ENCODE measurements at places on chromosomes 4 and X.

DNA sequence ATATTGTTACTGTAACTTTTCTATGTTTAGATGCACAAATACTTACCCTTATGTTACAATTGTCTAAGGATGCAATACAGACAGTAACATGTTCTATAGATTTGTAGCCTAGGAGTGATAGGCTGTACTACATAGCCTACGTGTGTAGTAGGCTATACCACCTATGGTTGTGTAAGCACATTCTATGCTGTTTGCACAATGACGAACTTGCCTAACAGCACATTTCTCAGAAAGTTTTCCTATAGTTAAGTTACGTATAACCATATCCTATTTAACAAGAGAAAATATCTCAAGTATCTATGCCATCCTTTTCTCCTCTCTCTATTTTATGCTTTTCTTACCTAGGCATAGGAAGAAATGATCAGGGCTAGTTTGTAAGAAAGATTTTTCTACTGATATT, 710.8 kb upstream of the HTR2C start:
- no peak for DNase-seq

- no peak for DNase-seq
Observed at GRCh38 chr4:89368861-89369260, 61.3 kb upstream of the GPRIN3 start.

- DNase-seq = no peak
Observed at GRCh38 chrX:13256603-13257002, 63.2 kb downstream of the ATXN3L start.

DNA sequence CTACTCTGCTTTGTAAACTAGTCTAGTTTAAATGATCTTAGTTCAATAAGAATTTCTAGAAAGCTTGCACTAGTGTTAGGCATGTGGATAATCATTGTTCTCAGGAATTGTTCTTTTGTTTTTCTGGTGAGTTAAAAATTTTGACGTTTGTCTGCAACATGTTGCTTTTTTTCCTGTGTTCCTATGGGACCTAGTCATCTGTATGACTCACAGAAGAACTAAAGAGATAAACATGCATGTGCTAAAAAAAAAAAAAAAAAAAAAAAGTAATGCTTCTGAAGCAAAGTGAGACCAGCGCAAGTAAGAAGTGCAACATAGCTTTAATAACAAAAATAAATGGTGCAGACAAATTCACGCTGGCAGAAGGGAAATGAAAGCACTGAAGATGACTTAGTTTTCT, 471.2 kb downstream of the IQCM start:
- DNase-seq = no peak

DNA sequence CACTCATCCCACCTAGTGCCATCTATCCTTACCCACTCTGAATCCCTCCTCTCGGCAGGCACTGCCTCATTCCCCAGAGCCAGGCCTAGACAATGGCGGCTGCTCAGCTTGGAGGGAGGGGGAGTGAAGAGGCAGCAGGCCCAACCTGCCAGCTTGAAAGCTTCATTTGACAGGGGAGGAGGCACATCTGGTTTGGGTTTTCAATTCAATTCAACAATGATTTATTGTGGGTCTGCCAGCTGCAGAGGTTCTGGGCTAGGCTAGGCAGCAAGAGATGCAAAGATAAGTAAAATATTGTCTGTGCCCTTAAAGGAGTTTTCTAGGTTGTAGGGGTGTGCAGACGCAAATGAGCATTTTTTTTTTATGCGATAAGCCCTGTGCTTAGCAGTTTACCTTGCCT, 58.5 kb downstream of the RTL9 start:
- DNase-seq = no peak

- DNase-seq = no peak
Observed at GRCh38 chrX:47240619-47241018, 7.8 kb downstream of the USP11 start.

DNA sequence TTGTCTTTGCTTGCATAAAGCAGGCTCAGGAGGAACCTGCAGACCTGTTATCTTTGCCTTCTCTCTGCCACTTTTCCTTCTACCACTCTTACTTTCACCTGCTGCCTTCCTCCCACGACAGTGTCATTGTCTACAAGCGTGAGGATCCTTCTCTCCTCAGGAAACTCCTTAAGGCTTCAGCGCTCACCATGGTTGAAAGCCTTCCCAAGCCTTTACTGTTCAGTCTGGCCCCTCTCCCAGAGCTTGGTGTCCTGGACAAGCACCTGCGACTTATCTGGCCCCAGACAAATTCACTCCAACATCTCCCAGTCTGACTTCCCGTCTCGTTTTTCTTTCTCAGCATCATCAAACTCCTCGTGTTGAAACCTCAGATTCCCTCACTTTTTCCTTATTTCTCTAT, 31.0 kb downstream of the CC2D2A start:
- no peak for DNase-seq

DNA sequence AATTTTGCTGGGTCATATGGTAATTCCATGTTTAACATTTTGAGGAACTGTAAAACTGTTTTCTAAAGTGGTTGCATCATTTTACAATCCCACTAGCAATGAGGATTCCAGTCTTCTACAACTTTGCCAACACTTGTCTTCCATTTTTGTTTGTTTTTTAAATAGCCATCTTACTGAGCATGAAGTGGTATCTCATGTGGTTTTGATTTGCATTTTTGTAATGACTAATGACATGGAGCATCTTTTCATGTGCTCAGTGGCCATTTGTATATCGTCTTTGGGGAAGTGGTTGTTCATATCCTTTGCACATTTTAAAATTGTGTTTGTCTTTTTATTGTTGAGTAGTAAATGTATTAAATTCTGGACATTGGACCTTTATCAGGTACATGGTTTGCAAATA, 94.7 kb downstream of the TMEM131L start:
- no peak for DNase-seq

DNA sequence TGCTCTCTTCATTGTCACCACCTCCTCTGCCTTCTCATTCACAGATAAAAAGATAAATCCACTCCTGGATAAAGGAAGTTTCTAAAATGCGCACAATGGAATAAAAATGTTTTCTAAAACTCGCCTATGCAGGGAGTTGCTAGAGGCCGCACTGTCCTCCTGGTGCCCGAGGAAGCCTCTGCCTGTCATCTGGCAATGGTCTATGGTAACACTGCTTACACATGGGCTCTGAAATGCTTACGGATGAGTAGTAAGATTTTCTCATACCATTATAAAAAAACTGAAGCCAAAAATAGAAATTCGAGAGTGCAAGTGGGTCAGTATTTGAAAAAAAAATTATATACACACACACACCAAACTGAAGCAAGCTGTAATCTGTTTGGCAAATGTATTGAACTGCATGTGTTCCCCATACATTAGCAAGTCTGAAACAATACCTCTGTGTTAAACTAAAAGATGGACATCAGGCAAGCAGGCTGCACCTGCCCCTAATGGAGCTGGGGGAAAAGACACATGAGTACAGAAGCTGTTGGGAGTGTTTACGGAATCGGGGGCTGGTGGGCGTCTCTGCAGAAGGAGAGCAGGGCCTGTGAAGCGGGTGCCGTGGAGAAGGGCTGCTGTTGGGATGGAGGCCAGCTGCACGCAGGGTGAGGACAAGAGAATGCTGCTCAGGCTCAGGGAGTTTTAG, 103.3 kb upstream of the FAT1 start:
- no peak for DNase-seq

DNA sequence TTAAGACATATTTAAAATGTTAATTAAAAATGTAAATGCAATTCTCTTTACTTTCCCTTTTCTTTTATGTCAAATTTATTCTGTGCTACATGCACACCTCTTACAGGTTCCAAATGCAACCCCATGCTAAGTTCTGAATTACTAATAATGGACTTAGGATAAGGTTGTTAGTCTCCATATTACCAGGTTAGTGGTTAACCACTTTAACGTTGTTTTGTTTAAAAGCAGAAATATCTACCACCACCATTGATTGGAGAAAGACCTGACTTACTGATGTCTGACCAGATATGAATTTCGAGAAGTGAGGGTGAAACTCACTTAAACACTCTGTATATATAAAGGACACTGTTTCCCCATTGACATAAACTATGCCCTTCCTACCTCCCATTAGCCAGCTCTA, 6.9 kb upstream of the TRPC3 start:
- DNase-seq = no peak

GRCh38 chrX:136250191-136251040, 784 bp downstream of the MAP7D3 start:
- DNase-seq = peak; percentile 9

DNA sequence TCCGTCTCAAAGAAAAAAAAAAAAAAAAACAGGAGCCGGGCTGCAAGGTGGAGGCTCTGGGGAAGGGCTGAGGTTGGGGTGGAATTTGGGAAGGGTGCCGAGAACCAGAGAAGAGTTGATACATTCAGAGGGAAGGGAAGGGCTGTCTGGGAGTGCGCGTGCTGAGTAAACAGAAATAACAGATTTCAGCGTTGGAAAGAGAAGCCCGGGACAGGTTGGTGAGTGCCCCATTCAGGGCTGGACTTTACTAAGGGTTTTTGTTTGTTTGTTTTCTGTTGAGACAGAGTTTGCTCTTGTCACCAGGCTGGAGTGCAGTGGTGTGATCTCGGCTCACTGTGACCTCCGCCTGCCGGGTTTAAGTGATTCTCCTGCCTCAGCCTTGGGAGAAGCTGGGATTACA, 1.7 kb upstream of the IL3RA start:
- no peak for DNase-seq

DNA sequence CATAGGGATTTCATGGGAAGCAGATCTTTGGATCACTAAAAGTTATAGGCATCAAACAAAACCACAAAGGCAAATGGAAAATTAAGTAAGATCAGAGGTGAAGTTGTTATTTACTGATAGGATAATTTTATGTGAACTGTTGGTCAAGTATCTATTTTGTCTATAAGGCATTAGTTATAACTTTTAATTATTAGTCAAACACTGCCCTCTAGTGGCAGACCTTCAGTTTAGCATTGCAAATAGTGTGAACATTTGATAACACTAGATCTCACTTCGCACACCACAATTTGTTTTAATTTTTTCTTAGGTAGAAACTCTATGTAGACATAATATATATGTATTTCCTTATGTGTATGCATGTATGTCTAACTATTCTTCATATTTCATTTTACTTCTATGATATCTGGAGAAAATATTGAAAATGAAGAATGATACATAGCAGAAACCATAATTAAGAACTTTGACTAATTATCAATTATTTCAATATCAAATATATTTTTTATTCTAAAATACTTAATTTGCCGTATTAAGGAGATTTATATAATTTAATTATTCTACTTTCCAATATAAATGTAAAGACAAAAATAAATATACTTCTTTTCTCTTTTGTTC, 214.5 kb upstream of the TACR3 start:
- DNase-seq = no peak

DNA sequence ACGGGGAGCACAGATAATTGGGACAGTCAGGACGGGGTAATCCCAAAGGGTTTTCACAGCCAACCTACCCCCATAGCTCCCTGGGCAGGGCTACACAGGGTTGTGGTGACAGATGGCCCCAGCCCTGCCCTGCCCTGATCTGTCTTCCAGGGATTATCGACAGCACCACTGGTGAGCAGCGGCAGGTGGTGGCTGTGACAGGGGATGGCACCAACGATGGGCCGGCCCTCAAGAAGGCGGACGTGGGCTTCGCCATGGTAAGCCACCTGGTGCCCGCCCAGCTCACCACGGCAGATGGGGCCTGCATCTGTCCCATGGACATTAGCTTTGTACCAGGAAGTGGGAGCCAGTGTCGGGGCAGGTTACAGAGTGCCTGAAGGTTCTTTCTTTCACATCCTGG, 39.3 kb downstream of the ATP2B3 start:
- DNase-seq = no peak

DNA sequence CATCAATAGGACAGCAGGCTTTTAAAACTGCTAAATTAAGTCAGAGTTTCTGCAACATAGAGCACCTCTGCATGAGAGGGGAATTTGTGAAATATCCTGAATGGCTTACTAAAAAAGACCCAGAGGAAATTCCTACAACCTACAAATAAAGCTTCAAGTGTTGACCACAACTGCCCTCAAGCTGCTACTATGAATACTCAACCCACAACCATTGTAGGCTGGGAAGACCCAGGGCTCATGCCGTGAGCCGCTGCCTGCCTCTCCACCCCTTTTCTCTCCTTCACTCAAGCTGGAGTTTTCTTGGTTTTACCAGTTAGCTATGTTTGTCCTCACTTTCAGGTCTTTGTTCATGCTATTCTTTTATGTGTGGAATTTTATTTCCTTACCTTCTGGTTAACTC, 151.6 kb downstream of the EMCN start:
- no peak for DNase-seq

DNA sequence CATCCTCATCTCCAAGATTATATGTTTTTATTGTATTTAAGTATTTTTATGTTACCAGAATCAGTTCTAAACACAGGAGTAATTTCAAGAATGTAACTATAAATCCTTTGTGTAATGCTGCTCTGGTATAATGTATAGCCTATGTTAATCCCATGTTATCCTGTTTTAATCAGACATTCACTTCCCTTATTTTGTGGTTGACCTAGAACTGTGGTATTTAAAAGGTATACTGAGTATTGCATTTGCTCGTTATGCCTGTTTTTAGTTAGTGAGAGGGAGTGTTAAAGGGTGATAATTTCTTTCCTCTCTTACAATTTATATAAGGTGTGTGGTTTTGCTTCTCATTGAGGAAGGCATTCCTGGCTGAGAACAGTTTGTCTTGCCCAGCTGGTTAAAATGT, 26.2 kb downstream of the MTM1 start:
- no peak for DNase-seq

GRCh38 chrX:48711162-48711928, 14.8 kb downstream of the SUV39H1 start:
- no peak for DNase-seq

GRCh38 chr4:138999666-139000065, 15.9 kb upstream of the NOCT start:
- no peak for DNase-seq

GRCh38 chrX:74527350-74527749, 87.1 kb downstream of the RLIM start:
- no peak for DNase-seq

GRCh38 chrX:12721042-12721441, 70.2 kb upstream of the PRPS2 start:
- DNase-seq = no peak

DNA sequence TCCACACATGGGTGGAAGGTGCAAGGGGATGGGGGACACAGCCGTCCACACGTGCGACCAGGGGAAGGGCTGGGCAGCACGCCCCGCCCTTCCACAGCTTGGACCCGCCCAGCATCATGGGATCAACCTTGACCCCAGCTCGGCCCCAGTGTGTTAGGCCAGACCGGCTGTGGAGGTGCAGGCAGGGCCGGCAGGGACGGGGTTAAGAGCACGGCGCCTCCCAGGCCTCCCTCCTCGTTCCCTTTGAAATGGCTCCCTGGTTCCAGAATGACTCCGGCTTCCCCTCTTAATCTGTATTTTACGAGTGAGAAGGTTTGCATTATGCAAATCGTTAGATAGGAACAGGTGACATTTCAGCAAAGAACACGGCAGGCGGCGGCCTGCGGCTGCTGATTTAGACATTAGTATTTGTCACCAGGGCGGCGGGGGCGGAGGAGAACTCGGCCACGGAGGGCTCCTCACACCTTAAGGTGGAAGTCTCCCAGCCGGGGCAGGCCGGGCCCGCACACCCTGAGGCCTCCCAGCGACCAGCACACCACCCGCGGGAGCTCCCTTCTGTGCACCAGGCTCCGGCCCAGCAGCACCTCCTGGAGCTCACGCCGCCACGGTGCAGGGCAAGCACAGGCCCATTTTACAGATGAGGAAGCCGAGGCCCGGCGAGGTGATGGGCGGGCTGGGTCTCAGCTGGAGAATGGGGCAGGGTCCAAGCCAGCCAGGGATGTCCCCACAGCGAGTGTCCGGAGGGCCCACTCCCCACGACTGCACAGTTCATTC, 116.1 kb downstream of the FAM53A start:
- no peak for DNase-seq
